Kidney glomerular epithelial cell (primary cell): ENCODE measurements at places on chromosomes 4 and X.

DNA sequence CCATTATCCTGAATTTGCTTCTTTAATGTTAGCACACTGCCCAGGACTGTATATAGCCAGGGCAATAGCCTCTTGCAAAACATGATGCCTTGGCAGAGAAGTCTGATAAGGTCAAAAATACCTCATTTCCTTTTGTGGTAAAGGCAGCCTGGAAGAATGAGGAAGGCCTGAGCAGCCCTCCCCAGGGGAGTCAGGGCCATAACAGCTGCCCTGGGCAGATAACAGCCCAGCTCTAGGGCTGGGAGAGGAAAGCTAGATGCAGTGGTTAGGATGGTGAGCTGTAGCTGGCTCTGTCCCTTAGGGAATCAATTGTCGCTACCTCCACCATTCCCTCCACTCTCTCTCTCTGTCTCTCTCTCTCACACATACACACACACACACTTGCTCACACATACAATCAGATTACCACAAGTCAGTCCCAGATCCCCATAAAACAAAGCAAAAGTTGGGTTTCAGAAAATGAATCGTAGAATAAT, 29.2 kb downstream of the EFHC2 start:
- no peak for DNase-seq

GRCh38 chrX:107654872-107655761, 26.8 kb downstream of the PRPS1 start:
- DNase-seq: peak; percentile 76

DNA sequence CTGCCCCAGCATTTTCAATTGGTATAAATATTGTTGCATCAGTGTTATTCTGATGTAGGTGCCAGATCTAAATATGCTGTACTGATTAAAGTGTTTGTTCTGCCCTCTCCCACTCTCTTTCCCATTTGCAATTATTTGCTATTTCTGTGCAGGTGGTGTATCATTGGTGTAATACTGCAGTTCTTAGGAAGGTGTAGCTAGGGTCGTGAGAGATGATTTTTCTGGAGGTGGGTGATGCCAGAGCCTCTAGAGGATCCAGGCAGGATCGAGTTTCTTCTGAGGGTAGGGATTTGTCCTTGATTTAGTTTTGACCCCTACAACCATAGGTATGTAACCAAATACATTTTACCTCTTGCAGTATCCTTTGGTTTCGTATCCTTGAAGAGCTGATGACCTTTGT, 1.9 kb downstream of the SMAD1 start:
- DNase-seq: no peak

DNA sequence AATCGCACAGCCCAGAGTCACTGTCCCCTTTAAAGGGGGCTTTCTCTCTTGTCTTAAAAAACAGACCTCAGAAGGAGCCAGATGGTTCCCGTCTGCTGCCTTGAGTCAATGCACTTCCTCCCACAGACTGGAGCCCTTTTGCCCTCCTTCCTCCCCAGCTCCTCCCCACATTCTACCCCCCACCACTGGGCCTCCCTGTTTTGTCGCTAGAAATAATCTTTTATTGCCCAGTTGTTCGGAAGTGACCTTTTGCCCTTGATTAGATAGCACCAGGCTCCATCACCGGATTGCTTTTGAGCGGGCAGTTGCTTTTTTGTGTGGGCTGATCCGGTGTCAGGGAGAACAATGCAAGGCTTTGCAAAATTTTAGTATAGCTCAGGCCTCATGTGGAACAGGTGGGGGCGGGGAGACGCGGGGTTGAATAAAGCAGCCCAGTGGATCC, 47.7 kb downstream of the SPRY1 start:
- peak; percentile 31 for DNase-seq

- DNase-seq: peak; percentile 36
These were observed 28.4 kb downstream of the TRMT44 start for GRCh38 chr4:8468746-8469535.

GRCh38 chr4:28369499-28369898, 1508.9 kb downstream of the STIM2 start:
- no peak for DNase-seq

DNA sequence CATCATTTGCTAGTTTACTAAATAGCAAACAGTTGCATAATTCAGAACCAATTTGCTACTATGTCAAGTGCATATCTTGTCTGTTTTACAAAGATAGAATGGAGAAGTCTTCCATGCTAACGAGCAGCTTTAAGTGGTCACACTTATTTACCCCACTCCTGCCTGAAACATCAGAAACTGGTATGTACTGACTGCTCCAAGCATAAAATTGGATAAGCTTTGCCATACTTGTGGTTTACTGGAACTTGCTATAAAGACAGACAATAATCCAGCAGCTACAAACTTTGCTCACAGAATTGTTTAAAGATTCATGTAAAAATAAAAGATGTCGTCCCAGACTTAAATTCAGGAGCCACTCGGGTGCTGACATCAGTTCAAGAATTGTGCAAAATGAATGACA, 13.3 kb upstream of the CDKL2 start:
- no peak for DNase-seq

- DNase-seq: peak; percentile 28
These were observed 741 bp downstream of the SPATA18 start for GRCh38 chr4:52051615-52052474.

DNA sequence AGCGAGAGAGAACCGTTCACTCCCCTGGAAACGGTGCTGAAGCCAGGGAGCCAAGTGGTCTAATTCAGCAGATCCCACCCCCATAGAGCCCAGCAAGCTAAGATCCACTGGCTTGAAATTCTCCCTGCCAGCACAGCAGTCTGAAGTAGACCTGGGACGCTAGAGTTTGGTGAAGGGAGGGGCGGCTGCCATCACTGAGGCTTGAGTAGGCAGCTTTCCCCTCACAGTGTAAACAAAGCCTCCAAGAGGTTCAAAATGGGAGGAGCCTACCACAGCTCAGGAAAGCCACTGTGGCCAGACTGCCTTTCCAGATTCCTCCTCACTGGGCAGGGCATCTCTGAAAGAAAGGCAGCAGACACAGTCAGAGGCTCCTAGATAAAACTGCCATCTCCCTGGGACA, 37.8 kb upstream of the CDS1 start:
- DNase-seq: no peak

DNA sequence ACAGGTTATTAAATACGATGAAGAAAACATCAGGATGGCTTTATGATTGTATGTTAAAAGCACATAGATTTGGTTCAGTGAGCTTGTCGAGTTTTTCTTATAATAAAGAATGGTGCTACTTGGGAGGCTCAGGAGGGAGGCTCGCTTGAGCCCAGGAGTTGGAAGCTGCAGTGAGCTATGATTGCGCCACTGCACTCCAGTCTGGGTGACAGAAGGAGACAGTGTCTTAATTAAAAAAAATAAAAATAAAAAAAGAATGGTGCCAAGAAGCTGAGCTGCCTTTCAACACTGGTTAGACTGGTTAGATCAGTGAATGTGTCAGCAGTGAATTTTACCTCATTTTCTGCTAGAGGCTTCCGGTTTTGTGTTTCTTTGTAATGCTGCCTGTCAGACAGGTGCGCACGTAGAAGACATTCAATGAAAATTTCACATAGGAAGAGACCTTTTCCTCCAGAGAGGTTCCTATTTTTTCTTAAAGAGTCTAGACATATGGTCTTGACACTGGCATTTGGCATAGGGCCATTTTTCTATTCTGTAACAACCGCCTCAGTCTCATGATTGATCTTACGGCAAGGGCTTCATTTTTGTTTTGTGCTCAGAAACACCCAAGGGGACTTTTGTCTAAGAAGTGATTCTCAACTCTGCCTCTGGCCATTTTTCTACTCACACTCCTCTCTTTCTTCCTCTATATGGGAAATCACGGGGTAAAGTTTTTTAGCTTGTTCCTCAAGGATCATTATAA, 15.0 kb upstream of the ARSF start:
- DNase-seq: no peak

GRCh38 chrX:23727206-23727605, 15.9 kb downstream of the ACOT9 start:
- no peak for DNase-seq

GRCh38 chr4:52680381-52680780, 21.3 kb upstream of the USP46 start:
- DNase-seq: no peak

- DNase-seq: no peak
These were observed 125.6 kb downstream of the PTTG2 start for GRCh38 chr4:38085751-38086150.

GRCh38 chr4:189098932-189099696, 841.6 kb upstream of the FRG1 start:
- no peak for DNase-seq

DNA sequence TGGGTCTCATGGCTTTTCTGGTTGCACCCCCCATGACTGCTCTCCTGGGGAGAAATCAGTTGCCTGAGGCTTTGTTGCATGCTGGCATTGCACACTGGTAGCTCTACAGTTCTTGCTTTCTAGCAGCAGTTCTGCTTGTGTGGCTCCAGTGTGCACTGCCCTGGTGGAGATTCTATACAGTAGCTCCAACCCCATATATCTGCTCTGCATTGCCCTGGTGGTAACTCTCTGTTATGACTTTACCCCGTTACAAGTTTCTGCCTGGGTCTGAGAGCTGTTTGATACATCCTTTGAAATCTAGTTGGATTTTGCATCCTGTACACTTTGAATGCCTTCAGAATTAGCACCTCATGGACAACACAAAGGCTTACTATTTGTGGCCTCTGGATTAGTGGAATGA, 241.4 kb upstream of the EPHA5 start:
- DNase-seq: no peak

- no peak for DNase-seq
These were observed 16.3 kb upstream of the IDS start for GRCh38 chrX:149521438-149521837.

DNA sequence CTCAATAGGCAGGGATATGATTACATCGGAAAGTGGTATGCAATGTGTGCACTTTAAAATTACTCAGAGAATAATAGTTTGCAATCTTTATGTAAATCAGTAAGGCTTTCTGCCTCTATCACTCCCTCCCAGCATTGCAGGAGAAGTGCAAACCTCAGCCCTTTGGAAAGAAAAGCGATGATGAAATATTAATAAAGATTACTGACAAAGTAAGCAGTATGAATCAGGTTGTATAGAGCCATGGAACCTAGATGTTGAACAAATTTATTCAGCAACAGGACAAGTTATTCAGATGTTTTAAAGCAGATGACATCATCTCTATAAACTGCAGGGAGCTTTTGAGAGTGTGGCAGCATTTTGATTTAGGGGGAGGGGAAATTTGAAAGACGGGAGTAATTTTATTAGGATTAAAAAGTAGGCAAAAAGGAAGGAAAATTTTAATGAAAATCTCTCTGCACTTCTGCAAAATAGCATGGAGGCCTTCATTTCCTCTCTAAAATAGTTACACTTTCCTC, 631.7 kb upstream of the GRIA3 start:
- no peak for DNase-seq

- DNase-seq: no peak
These were observed 372.4 kb upstream of the SLC7A11 start for GRCh38 chr4:138614398-138615142.

GRCh38 chr4:141636771-141637460, 533 bp downstream of the IL15 start:
- peak; percentile 67 for DNase-seq
